ENCODE measurements at places on chromosomes 1 and 21.

DNA sequence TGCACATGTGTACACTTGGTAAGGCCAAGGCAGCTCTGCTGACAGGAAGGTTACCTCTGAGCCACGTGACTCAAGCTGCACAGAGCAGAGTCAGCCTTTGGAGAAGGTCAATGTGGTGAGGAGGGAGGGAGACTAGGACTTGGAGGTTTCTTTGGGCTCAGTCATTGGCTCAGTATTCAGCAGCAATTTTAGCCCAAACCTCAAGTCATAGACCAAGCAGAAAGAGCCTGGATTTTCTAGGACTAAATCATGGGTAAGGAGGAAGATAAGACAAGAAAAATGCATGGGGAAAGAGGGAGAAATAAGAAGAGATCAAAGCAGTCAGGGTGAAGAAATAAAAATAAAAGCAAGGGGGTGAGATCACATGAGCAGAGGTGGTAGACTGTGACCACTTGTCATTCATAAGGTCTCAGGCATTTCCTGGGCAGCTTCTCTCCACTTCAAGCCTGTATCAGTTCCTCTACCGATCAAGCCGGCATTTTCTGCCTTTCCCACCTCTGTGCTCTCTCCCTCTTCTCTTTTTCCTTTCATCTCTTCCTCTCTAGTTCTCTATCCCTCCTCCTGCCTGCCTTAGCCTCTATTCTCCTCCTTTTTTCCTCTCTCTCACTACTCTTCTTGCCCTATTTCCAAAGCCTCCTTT lies 51.7 kb upstream of the DUSP10 start:
- peak; percentile 31 for DNase-seq

DNA sequence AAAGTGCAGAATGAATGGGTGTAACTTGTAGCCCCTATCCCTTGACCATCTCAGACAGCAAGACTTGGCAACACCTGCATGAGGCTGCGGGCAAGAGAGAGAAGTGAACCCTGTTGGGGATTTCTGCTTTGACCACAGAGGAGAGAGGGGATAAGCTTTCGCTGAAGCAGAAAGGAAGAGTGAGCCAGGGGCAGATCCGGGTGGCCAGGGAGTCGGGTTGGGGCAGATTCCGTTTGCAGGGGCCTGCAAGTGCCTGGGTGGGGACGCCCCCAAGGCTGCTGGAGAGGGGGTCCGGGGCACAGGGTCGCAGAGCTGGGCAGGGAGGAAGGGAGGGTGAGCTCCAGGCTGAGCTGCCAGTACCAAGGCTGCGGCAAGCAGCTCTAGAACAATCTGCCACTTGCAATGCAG lies 25.3 kb upstream of the PIK3CD start:
- DNase-seq = peak; percentile 35

DNA sequence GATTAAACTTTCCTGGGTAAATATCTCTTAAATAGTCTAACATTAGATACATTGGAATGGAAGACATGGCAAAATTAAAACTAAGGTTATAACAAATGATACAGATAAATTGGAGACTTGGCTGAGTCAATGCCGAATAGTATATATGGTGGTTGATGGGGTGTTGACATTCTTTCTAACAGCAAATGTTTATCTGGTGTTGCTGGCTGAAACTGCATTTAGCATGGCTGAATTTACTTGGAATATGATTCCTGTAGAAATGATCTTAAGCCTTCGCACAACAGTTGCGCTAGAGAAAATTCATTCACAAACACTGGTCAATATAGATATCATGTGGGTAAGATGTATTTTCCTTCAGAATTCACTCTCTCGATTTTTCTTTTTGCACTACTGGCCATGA lies 646.0 kb upstream of the CXADR start:
- no peak for DNase-seq

GRCh38 chr1:186218654-186219352 lies 156.2 kb downstream of the TPR start:
- no peak for DNase-seq

DNA sequence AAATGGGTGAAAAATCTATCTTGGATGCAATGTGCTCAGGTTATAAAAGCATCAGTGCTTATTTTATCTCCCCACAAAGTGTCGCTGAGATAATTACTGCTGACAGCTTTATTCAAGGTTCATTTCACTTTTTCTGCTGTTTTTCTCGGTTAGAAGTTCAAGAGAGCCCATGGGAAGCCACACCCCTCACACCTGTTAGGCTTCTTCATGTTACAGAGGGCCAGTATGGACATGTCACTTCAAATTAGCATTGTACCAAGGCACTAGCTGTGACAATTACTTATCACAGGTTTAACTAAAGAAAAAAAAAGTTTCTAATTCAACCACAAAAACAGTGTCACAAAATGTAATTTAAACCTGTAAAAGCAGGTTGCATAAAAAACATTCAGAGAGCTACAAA lies 187.3 kb upstream of the DMRTA2 start:
- DNase-seq = no peak

GRCh38 chr1:240134596-240134995 lies 42.9 kb downstream of the FMN2 start:
- no peak for DNase-seq

GRCh38 chr1:8002921-8003320 lies 23.2 kb downstream of the ERRFI1 start:
- no peak for DNase-seq

DNA sequence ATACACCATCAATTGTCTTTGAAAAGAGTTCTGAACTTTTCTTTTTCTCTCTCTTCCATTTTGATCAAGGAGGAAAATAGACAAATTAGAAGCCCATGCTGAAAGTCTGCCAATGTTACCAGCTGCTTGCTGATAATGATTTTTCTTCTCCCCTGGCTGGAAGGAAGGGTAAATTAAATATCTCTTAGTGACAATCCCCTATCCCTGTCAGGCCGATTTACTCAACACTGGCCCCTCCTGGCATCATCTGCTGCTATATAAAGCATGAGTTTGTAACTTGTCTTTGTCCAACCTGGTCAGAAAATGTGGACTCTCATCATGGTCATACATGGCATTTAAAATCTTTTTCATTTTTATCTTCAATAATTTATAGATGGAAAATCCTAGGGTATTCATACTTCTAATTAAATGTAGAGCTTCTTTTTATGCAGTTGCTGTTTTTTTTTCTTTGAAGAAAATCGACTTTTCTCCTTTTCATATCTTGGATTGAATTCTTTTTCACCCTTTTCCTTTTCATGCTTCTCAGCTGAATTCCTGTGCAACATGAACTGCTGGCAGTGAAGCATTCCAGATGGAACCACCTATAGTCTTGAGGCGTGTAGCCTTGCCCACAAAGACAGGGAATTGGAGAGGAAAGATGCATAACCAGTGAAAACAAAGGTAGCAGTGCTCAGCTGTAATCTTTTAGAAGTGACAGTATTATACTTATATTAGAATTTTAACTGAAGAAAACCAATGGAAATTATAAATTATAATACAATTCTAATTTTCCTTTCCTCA lies 214.7 kb upstream of the PTGFR start:
- no peak for DNase-seq

DNA sequence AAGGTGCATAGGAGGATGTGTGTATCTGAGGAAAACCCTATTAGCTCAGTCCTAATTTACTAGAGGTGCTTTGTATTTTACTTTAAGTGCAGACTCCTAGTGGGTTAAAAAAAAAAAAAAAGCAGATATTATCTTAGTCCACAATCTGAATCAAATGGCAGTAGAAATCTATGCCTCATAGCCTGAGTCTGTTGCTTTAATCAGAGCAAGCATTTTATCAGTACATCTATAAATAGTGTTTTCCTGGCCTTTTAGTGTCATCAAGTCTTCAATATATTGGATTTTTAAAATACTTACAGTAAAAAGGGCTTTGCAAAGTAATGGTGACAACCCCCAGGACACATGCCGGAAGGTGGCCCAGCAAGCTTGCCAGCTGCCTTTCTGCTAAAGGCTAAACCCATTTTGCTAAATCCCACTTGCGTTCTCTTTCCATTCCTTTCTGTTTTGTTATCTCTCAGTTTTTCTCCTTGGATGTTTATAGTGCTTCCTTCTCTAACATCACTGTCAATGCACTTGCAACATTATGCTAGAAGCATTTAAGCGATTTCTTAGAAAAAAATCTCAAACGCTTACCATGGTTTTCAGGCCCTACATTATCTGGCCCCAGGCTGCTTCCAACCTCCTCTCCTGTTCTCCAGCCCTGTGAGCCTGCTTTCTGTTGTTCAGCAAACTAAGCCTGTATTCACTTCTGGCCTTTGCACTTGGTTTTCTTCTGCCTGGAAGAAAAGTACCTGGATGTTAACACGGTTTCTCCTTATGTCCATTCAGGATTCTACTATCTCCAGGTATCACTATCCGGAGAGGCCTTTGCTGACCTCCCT lies 206.3 kb downstream of the PDE4B start:
- no peak for DNase-seq

All from CD4-positive, alpha-beta T cell treated with Interleukin-12 subunit alpha and Interleukin-12 subunit beta, for 1 hour (primary cell).